ENCODE measurements at places on chromosomes 5 and 9.

DNA sequence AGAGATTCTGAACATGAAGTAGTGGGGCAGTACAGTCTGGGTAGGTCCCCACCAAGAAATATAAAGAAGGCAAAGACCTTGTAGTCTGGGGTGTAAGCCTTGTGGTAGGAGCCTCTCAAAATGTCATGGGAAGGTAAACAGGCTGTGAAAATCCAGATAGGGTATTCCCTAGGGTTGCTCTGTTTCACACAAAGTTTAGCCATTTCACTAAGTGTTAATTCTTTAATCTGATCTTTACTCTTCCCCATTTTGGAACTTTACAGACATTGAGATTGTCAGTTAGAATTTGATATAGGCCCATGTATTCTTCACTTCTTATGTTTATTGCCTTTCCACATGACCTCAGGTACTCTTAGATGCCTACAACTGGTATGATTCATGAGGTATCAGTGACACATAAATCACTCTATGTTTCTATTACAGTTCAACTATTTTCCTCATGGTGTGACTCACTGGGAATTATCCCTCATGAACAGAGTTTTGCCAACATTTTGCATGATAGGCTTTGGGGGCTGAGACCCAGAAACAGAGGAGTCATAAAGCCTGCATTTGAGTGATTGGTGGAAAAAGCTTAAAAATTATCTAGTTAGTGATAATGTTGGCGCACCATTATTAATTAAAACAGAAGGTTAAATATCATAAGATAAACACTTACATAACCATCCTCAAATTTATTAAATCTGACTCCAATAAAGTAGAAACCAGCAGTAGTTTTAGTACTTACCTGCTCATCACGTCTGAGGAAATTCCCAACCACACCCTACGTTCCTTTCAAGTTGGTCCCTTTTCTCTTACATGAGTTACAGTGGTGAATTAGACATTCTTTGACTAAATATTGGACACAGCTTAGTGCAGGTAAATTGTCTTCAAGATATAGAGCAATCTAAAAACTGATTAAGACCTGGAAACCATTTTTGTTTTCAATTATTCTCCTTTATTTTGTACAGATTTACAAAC is 399.8 kb upstream of the MEF2C start:
- DNase-seq: no peak

DNA sequence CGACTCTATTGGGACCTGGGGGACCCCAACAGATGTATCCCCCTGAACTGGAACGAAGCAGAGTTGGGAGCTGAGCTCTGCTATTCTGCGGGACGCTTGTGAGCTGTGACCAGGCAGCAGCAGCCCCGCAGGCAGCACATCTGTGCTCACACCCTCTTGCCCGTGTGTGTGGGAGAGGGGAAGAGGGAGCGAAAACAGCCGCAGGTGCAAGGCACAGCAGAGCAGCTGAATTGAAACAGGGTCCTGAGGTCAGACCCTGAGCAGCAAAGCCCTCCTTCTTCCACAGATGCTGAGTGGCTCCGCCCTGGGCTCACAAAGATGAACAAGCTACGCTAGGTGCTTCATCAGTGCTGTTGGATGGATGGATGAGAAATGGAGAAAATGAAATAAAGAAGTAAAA is 198.7 kb downstream of the HSPA4 start:
- DNase-seq: no peak

DNA sequence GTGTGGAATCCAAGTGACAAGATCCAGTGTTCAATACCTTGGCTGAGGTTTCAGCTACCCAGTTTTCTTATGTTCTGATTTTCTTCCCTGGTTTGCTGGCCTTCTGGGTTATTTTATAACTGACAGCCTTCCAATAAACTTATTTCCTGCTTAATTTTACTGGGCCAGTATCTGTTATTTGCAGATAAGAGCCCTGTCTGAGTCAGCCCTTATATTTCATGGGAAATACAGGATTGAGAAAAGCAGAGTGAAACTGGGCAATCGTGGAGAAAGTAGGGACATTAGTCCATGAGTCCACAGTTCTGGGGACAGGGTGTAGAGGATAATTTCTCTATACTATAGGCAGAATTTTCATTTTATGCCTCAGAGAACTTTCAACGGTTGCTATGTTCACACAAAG is 32.3 kb downstream of the TMEM167A start:
- no peak for DNase-seq

GRCh38 chr5:43033841-43034590 is 6.1 kb downstream of the ANXA2R start:
- DNase-seq: no peak

- DNase-seq: no peak
These were observed 316.8 kb downstream of the BRINP1 start for GRCh38 chr9:119052339-119053030.

- DNase-seq: no peak
These were observed 129.8 kb downstream of the MARCHF11 start for GRCh38 chr5:16049761-16050160.

DNA sequence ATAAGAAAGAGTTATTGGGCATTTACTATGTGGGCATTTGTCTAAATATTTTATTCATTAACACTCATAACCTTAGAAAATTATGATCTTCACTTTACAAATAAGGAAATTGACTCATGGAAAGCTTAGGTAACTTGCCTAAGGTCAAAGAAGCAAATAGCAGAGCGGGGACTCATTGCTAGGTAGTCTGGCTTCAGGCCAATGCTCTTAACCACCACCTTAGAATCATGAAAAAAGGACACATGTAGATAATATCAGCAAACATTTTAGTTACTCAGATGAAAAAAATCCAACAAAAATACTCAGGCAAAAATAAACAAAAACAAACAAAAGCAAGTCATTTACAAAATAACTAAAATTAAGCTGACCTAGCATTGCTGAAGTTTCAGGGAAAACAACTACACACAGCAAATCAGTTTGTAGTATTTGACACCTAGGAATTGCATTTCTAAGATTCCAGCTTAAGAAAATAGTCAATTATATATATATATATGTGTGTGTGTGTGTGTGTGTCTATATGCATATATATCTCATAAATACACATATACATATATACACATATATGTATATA is 166.0 kb downstream of the HMHB1 start:
- DNase-seq: no peak

DNA sequence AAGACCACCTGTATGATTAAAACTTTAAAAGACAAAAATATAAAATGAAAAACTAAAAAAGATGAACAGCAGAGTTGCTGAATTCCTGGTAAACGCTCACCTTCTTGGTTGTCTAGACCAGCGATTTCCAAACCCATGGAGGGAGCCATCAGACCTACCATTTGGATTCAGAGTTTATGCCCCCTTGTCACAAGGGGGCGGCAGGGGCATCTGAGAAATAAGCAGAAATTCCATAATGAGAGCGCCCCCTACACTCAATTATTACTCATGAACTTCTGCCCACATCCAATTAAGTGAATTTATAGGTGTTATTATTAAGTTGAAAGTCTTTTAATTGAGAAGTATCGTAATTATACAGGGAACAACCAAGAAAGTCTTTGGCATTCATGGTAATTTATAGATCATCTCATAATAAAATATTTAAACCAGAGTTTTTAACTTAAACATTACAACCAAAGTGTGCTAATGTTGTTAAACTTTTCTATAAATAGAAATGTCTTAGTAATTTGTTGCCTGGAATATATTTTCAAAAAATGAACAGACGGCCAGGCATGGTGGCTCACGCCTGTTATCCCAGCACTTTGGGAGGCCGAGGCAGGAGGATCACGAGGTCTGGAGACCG is 35.2 kb upstream of the SPATA31C2 start:
- no peak for DNase-seq

DNA sequence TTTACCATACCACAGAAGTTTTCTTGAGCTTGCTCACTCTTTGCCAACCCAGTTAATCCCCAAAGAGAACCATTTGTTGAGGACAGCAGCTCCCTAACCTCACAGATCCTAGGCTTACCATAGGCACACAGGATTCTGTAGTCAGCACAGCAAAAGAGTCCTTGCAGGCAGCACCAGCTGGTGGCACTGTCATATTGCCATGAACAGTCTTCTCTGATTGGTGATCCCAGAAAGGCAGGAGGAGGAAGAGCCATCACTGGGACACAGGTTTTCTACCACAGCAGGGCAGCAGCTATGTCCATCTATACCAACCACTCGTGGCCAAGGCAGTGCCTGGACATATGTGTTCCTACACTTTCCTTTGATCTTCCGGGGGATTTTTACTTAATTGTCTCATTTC is 297.1 kb upstream of the CD180 start:
- DNase-seq: no peak

DNA sequence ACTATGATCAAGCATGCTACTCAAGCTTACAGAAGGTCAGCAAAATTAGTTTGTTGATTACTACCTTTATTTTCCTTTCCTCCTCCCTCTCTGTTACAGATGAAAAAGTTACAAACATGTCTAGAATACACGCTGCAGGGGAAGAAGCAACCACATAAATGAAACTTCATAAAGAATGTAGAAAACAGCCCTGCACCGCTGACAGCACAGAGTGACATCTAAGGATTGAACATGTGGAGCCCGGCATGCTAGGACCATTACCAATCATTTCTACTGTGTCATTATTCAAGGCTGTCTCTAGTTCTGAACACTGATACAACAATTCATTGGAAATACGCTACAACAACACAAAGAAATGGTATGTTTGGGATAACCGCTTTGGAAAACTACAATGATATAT is 261.1 kb downstream of the MLLT3 start:
- DNase-seq: no peak

DNA sequence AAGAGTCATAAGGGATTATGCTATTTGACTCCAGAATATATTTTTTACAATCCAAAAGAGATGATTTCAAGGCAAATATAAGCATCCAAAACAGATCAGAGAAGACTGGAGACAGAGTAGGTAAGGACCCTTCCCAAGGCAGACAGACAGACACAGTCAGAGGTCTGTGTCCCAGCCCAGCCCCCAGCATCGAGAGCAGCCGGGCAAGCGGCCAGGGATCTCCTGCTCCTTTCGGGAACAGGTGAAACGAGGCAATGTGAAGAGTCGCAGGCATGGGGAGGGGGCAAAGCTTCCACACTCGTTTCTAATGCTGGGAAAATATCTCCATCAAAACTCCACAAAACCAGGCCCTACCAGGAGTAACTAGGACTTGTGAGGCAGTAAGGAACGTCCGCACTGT is 5.8 kb downstream of the PAEP start:
- DNase-seq: no peak

- no peak for DNase-seq
These were observed 28.2 kb downstream of the PTPA start for GRCh38 chr9:129139233-129139992.

- DNase-seq: no peak
These were observed 78.3 kb downstream of the DPYSL3 start for GRCh38 chr5:147431586-147431985.

- DNase-seq: no peak
These were observed 88.6 kb downstream of the KCNN2 start for GRCh38 chr5:114450437-114450836.

DNA sequence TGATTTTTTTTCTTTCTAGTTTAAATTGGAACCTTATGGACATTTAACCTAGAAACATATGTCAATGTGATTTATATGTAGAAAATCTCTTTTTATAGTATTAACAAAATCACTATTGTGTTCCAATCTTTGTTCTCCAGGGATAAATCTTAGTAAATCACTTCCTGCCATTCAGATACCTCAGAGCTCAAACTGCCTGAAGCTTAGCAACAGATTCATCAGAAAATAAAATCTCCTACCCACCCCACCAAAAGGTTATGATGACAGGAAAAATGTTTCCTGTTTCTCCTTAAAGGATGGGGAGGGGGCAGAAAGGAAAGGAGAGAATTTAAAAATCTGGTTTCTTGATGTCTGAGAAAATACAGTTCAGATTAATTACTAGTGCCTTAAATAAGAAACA is 105.0 kb upstream of the TUT7 start:
- no peak for DNase-seq

DNA sequence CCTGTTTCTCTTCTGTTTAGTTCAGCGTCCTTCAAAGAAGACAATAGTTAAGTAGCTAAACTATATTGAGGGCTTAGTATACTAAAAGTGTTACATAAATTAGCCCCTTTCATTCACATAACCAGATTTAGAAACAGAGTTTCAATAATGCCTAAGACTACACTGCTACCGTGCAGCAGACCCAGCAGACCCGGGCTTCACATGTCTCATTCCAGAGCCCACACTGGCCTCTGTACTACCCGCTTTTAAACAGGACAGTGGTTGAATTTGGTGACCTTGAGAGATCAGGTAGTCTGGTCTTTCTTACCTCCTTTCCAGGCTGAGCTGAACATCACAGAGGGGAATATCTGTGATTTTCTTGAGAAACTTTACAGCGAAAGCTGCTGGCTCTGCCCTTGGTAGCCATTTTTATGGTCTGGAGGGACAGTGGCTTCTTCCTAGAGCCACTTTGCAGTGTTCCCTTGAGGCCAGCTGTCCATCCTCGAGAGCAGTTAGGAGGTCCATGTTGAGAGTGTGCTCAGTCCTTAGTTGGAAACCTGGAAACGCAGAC is 56.5 kb downstream of the SLC22A5 start:
- DNase-seq: no peak
